CD14-positive monocyte (primary cell): ENCODE measurements at places on chromosomes 2 and 18.

GRCh38 chr2:11535899-11536344, 2.1 kb downstream of the GREB1 start:
- DNase-seq, result no peak

- DNase-seq, result no peak
These were observed 253.0 kb upstream of the FANCL start for GRCh38 chr2:58494071-58494501.

DNA sequence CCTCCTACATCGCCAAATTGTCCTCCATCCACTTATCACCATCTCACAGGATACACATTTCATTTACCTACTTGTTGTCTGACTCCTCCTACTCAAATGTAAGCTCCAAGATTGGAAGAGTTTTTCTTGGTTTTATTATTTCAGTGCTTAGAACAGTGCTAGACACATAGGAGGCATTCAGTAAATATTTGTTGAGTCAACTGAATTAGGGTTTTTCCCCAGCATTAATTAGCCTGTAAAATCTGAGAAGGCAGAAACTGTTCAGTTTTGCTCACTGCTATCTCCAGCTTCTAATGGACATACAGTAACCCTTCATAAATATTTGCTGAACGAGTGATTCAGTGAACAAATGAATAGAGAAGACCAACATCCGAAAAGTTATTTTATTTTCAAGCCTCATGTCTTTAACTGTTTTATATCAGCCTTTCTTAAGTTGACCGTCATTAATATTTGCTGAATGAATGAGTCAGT, 800 bp downstream of the TTC21B start:
- DNase-seq, result no peak

DNA sequence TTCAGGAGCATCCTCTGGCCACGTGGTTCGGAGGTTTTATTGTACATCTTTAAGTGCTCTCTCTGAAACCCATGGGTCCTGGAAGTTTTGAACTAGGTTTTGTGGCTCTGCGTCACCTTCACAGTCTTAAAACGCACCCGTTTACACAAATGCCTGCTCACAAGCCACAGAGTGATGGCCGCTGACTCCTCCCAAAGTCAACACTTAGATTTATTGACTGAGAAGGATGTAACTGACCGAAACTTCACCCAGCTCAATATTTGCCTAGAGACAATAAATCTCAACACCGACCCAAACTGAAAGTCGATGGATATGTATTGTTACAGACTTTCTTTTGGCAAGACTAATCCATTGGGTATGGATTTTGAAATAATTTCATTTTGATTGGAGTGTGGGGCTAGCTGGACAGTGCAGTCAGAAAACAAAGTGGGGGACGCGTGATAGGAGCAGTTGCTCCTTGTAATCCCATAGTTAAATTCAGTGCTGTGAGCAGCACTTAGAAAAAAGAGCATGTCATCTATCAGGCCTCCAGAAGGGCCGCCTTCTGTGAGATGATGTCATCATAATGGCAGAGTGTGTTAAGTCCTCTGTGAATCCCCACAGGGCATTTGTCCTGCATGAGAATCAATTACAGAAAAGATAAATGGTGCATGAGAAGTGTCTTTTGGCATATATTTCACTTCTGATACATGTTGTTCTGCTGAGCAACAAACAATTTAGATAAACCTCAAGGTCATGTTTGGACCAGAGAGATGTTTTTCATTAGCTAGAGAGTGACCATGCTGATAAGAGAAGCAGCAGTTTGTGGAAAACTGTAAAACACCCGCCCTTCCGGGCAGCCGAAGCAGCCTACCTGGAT, 183.7 kb downstream of the INO80D start:
- DNase-seq, result no peak

GRCh38 chr2:158761621-158762020, 33.5 kb upstream of the DAPL1 start:
- no peak for DNase-seq

- DNase-seq, result no peak
These were observed 33.1 kb downstream of the KCNF1 start for GRCh38 chr2:10944799-10945198.

DNA sequence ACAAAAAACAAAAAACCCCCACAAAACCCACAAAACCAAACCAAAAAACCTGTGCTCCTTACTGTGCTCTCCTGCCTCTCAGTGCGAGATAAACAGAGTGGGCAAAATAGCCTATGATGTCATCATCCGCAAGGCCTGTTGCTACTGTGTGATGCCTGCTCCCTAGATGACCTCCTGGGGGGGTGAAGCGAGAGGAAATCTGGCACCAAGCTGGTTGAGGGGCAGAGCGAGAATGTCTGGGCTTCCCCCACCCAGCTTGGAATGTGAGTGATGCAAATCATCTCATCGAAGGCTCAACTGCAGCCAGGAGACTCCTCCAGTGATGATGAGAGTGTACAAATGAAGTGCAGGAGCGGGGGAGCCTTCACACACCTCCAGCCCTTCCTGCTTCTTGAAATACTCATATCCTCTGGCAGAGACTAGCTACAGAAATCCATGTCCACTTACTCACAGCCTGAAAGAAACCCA, 57.7 kb upstream of the MAP4K3 start:
- DNase-seq, result no peak

GRCh38 chr18:40413160-40413559, 1541.9 kb upstream of the PIK3C3 start:
- no peak for DNase-seq

DNA sequence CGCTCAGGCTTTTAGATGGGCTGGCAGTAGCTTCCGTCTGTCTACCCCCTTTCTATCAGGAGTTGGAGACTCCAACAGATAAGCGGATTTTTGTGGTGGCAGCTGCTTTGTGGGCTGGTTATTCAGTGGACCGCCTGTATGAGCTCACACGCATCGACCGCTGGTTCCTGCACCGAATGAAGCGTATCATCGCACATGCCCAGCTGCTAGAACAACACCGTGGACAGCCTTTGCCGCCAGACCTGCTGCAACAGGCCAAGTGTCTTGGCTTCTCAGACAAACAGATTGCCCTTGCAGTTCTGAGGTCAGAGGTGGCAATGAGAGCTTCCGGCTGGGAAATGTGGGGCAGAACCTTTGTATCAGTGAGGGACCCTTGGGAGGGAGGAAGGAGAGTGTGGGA, 14.8 kb downstream of the CAD start:
- DNase-seq, result no peak

GRCh38 chr2:175039490-175039889, 34.3 kb upstream of the CHN1 start:
- DNase-seq, result no peak

- DNase-seq, result peak; percentile 78
These were observed 55.9 kb downstream of the CACNB4 start for GRCh38 chr2:152042636-152043615.

- DNase-seq, result no peak
These were observed 7.8 kb downstream of the ITGA4 start for GRCh38 chr2:181464966-181465365.

DNA sequence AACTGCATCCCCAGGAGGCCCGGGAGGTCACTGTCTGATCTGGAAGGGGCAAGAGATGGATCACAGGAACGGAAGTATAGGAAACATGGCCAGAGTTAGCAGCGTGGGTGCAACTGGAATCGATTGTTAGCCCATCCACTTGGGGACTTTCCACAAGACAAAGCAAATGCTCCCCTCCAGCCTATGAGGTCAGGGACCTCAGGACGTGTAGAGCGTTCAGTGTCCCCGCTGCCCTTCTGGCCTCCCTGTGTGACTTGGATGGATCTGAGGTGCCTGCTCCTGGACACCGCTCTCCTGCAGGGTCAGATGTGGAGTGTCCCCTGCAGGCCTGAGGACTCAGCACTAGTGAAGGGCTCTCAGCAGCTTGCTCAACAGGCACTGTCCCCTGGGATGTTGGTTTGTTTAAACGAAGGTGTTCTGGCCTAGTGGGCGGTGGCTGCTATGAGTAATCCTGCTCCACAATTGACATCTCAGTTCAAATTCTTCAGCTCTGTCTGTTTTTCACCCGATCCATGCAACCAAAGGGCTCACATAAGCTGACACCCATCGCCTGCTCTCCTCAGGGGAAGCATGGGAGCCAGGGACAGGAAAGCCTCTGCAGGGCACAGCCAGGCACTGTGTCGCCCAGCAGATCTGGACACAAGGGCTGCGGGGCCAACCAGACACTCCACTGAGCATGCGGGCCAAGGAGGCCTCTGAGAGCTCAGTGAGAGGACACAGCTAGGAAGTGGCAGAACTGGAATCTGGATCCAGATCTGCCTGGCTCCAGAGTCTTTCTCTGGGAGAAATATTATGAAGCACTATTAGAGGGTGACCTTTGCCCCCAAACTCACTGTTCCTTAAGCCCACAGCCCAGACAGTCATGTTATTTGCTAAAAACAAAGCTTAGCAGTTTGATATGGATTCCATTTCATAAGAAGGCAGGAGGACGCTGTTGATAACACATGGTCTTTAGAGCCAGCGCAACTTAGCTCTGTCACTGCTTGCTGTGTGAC, 78.5 kb downstream of the RHOB start:
- DNase-seq, result no peak

DNA sequence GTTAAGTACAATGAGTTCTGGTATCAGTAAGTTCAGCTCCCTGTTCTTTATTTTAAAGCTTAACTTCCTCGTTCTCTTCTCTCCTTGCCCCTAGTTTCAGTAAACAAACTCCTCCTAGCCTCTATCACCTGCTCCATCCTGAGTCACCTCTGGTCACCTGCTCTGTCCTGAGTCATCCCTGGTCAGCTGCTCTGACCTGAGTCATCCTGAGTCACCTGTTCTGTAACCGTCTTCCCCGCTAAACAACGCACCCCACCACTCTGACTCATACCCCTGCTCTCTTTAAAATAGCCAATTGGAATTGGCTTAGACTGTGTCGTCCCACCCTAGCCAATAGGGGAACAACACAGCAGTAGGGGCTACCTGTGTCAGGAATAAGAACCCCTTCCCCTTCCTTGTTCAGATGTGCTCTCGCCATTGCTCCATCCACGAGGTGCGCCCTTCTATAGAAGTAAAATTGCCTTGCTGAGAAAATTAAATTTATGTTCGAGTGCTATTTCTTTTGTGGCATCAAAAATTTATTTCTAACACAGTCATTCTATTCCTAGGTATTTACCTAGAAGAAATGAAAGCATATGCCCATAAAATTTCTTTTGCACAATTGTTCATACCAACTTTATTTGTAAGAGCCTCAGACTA, 24.9 kb upstream of the RMND5A start:
- peak; percentile 2 for DNase-seq

DNA sequence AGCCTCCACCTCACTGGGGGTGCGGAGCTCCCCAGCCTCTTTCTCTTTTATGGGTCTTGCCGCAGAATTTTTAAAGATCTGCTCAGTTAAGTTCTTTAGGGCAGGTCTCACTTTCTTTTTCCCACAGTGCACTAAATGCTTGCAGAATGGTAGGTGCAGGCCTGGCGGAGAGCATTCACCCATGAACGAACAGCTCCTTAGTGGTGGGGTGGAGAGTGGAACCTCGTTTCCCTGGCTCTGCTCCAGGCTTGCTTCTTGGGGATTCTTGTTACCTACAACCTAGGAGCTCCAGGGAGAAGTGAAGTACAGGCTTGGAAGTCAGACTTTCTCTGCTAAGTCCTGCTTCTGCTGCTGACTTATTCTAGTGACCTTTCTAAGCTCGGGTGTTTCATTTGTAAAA, 70.3 kb upstream of the PXDN start:
- no peak for DNase-seq

- DNase-seq, result peak; percentile 66
These were observed 1.9 kb downstream of the CLK1 start for GRCh38 chr2:200862532-200863000.

DNA sequence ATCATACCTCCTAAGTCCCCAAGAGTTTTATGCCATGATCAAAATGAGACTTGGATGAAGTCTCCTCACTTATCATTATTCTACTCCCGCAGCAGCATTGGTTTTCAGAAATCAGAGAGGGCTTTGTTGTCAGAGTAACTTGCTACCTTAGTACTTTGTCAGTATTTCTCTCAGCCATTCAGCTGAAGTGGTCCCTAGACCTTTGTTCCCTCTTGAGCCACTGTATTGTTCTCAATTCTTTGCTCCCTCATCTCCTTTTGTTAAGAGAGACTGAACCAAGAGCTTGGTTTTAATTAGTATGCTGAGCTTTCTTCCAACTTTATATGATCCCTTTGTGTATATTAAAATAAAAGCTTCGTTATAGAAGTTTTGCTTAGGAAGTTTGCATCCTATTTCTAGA, 133.4 kb downstream of the DOCK10 start:
- DNase-seq, result no peak

DNA sequence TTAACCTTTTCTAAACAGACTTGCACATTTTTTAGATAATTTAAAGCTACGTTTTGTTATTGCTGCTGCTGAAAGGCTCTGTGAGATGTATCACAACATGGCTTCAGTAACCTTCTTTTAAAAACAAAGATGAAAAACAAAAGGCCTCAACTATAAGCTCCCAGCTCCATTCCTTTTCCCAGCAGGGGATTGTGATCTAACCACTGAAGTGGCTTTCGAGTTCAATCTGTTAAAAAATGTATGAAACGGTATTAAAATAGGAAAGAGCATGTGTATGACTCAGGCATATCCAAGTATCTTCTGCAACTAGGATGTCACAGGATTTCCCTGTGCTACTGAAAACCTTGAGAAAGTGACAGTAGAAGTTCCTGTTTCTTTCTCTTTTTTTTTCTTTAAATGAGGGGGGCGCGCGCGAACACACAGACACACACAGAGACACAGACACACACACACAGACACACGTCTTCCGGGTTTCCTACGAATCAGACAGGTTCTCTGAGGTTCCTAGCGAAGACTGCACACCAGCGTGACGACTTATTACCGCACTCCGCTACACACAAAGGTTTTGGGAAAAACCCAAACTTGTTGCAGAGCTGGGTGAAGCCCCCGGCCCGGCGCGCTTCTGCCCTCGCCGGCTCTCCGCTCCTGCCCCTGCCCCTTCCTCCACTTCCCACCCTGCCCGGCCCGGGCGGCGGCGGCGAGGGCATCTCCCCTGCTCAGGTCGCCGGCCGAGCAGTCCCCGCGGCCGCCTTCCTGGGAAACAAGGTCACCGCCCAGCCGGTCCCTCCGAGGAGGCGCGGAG, 86.8 kb downstream of the RBMS1 start:
- peak; percentile 90 for DNase-seq

DNA sequence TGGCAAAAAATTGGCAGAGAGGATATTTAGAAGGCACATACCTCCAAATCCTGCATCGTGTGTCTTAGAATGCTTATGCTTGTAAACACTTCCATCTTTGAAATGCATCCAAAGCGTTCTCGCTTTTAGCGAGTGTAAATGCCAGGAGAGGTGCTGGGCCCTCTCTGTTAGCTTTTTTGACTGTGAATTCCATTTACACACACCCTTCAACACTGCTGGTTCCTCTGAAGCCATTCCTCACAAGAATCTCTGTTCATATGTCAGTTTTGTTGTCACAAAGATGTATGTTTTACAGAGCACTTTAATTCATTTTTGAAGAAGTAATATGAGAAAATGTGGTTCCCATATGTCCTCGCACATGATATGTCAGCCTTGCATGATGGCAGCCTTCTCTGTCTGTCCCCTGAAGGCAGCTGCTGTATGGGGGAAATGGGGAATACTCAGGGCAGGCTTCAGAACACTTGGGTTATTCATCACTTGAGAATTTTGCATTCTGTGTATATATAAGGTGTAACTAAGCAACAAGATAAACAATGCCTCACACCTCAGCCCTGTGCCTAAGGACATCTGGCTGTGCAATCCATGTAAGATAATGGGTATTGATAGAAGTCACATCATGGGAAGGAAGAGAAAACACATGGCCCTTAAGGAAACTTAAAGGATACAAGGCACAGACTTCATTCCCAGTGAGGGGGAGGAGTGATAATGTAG, 52.3 kb downstream of the RAB27B start:
- no peak for DNase-seq

- no peak for DNase-seq
These were observed 30.0 kb downstream of the PPP3R1 start for GRCh38 chr2:68222287-68222686.
